Activated CD4-positive, alpha-beta T cell treated with anti-CD3 and anti-CD28 coated beads, Interleukin-2, amount 10 ng/mL, durations not matched to agents 7 days and 5 days (primary cell): ENCODE measurements at places on chromosomes 2 and 18. TPM values are rescaled to one million over a fixed set of nuclear protein-coding genes. Genes with fewer than 3 reads are reported as not detected.

GRCh38 chr2:131517106-131517831 lies 10.4 kb upstream of the CCDC74A start:
- no peak for DNase-seq

The GALNT5 gene
- total RNA-seq, result not detected

The CCDC178 gene
- total RNA-seq, result not detected

The EHBP1 gene
- total RNA-seq, result 22.2 TPM

The TNFAIP6 gene
- total RNA-seq, result not detected

DNA sequence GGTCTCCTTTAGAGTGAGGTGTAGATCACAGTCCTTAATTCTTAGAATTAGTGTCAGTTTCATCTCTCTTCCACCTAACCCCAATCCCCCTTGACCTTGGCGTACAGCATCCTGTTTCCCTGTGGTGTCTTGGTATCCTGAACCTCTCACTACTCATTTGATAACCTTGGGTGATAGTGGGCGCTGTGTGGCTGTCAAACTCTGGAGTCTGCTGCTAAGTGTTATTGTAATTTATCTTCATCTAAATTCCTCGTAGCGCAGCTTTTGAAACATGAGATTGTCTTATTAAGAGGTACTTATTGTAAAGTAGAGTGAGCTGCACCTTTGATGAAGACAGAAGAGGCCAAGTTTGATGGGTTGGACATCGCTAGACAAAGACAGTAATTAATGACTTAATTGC lies 222.6 kb upstream of the SPRED2 start:
- no peak for DNase-seq

The ACTR1B gene
- total RNA-seq, result 68.3 TPM

- DNase-seq, result no peak
These were observed 1389.1 kb upstream of the PIK3C3 start for GRCh38 chr18:40565805-40566509.

- DNase-seq, result no peak
These were observed 309.7 kb upstream of the ST6GAL2 start for GRCh38 chr2:107195631-107196030.

GRCh38 chr2:143246815-143247744 lies 117.9 kb downstream of the ARHGAP15 start:
- no peak for DNase-seq

DNA sequence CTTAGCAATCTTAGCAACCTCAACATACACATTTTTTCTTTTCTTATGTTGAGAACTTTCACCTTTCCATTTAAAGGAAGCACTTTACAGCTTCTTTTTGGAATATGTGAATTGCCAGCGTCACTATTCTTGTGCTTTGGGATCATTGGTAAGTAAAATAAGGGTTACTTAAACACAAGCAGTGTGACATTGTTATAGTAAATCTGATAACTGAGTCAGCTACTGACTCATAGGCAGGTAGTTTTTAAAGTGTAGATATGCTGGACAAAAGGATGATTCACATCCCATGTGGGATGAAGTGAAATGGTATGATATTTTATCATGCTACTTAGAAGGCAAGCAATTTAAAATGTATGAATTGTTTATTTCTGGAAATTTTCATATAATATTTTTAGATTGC lies 637.2 kb downstream of the DCDC2C start:
- DNase-seq, result no peak

DNA sequence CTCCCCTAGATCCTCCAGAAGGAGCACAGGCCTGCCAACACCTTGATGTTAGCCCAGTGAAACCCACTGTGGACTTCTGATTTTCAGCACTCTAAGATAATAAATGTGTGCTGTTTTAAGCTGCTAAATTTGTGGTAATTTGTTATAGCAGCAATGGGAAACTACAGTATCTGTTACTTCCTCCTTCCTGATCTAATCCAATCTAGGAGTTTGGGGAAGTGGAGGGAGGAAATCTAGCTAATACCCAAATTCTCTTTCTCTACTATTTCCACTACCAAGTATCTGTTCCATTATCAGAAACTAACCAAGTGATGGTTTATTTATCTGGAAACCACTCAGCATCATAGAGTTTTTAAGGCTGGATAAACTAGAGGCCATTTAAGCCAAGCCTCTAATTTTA lies 64.9 kb downstream of the AFF3 start:
- DNase-seq, result no peak
